ENCODE measurements at places on chromosomes 16 and 17.

DNA sequence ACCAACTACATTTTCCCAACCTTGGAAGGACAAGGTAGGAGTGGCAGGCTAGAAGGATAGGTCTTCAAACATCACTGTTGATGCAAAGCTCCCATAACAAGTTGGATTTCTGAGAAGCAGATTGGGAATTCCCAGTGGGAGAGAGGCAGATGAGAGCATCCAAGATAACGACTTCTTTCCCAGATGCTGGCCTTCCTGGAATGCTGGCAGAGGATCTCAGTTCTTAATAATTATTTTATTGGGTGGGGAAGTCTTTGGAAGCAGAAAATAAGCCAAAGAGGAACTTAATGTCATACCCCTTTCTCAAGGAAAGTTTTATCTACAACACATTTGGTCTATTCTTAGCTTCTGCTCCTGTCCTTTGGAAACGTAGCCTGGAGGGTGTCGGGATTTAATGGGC is 64.5 kb downstream of the MPRIP start:
- no peak for DNase-seq

DNA sequence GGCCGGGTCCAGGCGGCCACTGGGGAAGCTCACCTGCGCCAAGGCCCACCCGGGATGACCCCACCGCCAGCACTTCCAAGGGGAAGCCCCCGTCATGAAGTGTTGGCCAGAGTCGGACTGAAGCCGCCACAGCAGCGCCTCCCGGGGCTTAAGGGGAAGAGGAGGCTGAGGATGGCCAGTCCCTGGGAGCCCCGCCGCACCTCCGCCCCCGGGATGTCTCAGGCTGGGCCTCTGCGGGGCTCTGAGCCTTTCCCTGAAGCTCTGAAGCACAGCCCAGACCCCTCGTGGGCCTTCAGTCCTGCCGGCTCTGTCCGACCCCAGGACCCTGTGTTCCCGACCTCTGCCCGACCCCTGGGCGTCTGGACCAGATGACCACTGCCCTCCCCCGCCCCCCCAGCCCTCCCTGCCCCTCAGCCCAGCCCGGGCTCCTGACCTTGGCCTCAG is 42.8 kb upstream of the ACSF3 start:
- no peak for DNase-seq

DNA sequence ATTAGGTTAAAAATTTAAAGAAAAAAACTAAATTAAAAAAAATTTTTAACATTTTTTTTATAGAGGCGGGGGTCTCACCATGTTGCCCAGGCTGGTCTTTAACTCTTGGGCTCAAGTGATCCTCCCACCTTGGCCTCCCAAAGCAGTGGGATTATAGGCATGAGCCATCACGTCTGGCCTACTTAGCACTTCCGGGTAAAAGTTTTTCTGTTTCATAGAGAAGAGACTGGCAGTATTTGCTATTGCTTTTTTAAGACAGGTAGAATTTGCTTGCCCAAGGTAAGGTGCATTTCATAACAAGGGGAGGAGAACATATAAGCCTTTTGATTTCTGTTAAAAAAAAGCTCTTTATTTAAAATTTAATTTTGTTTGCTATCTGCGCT is 12.0 kb upstream of the HAPSTR1 start:
- no peak for DNase-seq

GRCh38 chr16:81669473-81670350 is 109.4 kb upstream of the PLCG2 start:
- no peak for DNase-seq

GRCh38 chr16:57084257-57084770 is 8.1 kb upstream of the CPNE2 start:
- peak; percentile 86 for DNase-seq

- no peak for DNase-seq
Measured at GRCh38 chr16:31094088-31094423, 541 bp downstream of the VKORC1 start.

- no peak for DNase-seq
Measured at GRCh38 chr17:3921502-3922319, 5.4 kb upstream of the P2RX1 start.

- no peak for DNase-seq
Measured at GRCh38 chr17:54920819-54921218, 20.2 kb downstream of the TOM1L1 start.

DNA sequence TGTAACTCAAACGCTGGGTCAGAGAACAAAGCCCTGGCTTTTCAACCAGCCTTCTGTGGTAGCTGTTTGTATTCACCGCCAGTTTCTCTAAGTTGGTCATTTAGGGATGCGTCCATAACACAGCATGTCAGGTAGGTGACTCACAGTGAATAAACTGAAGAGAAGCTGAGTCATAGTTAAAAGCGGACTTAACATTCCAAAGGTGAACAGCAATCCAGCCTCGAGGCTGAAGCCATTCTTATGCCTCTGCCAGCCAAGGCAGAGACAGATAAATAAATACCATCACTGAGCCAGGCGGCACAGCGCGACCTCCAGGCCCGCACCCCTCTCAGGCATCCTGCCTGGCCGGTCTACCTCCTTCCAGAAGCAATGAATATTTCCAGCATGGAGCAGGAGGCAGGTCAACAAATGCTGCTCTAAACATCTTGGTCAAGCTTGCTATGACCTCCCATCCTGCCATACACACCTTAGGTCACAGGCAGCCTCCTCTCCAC is 12.4 kb upstream of the CACNG4 start:
- no peak for DNase-seq

DNA sequence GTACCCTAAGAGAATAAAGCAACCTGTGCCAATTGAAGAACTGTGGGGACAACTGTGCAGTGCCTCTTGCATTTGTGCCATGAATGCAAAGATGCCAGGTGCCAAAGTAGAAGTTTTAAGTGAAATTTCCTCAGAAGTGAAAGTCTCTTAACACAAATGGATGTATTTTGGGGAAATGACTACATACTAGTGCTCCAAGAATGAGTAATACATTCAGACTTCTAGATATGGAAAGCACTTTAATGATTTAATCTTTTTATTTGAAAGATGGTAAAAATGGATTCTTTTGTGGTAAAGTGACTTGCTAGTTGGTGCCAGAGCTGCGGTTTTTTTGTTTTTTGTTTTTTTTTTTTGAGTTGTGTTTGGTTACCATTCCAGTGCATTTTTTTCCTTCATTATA is 15.0 kb downstream of the UTP18 start:
- DNase-seq = no peak

GRCh38 chr16:4233431-4233830 is 8.4 kb downstream of the SRL start:
- DNase-seq = no peak

DNA sequence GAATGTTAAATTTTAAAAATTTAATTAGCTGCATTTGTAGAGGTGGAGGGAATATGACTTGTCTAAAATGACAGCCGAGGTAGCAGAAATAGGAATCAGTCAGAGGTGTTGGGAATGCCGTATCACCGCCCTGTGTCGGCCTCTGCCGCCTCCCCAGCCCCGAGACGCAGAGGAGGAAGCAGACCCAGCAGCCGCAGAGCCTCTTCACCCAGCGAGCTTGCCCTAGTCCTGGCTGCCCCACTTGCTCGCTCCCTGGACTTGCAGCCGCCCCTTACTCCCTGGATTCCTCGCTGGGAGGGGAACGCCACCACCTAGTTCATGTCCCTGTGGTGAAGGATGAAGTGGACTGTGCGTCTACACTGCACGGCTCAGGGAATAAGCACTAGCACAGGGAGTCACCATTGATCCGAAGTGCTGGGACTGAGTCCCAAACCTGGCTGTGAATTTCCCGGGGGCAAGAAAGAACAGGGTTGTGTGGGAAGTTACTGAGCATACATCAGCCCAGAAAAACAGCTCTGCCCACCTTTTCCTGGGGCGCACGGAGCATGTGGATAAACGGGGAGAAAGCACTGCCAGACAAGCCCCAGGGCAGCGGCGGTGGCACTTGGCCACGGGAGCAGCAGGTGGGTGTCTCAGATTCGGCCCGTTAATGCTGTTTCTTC is 76.8 kb downstream of the RPTOR start:
- DNase-seq = no peak

DNA sequence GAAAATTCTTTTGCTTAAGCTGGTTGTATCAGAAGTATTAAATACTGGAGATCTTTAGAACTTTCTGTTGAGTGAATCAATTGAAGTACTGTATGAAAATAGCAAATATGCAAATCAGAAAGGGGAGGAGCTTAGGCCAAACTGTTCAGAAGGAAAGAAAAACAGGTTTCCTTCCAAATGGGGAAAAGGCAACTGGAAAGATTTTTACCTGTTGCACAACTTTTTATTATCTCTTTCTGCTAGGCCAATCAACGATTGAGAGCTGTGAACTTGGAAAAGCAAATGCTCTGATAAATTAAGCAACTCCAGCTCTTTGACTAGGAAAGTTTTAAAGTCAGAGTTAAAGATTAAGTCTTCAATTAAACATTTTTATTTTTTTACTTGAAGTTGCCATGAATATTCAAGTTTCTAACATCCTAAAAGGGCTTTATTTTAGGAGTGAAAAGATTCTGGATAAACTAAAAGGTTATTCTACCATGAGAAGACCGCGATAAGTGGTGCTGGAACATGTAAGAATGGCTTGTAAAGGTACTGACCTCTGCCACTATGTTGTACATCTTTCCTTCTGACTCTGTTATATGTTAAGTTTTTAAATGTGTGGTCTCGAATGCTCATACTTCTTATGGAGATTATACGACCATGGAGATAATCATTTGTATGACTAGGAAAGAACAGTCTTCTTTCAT is 16.5 kb downstream of the DCUN1D3 start:
- DNase-seq = no peak

DNA sequence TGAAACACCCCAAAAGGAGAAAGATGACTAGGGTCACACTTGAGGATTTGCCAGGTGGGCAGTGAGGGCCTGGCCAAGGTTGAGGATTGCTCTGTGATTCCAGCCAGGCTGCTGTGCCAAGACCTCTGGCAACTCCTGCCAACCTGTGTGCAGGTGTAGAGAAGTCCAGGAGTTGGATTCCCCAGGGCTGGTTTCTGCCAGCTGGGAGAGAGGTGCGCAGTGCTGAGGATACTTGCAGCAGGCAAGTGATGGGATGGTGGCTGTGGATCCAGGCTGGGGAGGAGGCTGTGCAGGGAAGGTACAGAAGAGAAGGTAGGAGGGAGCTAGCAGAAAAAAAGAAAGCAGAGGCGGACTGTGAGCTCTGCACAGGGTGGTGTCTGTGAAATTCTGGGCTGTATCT is 6.6 kb downstream of the RIPOR1 start:
- no peak for DNase-seq

Data from midbrain (tissue), 1 donor.